ENCODE measurements at places on chromosomes 2 and 18.

DNA sequence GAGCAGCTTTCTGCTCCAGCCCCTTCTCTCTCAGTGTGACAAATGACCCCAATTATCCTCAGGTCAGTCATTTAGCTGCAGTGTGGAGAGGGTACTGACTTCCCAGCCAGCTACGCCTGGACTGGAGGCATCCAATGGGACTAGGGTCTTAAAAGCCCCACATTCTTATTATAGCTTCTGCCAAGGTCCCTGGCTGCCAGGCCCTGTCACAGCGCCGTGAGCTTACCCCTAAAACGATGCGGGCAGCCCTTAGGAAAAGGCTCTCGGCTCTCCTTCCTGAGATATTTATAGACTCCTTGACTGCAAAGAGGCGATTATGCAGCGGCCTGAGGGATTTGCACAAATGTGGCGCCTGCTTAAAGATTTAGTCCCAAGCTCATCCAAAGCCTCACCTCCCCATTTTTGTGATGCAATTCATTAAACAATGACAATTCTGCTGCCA lies 69.2 kb upstream of the EDAR start:
- DNase-seq = no peak

- no peak for DNase-seq
Observed at GRCh38 chr2:14189929-14190328, 442.6 kb upstream of the LRATD1 start.

DNA sequence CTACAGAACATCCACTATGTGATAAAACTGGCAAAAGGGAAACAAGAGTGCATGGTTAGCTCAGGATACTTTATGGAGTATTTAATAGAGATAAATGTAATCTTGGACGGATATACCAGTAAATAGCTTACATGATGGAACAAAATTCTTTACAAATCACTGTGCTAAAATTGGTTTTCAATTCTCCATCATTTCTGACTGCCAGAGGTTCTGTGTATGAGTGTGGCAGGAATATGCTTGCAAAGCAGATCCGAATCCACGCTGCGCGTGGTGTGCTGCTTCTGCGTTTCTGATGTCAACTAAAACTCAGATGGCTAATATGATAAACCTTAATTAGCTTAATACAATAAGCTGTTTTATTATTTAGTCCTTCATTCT lies 2.1 kb downstream of the ZNF532 start:
- no peak for DNase-seq

DNA sequence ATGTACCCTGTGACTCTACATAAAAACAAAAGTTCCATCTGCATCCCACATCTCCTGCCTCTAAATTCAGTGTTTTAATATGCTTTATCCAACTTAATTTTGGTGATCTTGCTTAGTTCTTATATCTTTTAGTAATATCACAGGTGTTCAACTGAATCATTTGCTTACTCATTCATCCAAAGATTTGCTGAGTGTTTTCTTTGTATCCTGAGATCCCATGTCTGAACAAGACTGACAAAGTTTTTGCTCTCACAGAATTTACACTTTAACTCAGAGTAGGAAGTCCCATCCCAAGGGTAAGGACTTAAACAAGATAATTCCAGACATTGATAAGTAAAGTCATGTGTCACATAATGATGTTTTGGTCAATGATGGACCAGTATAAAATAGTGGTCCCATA lies 87.0 kb downstream of the FSIP2 start:
- no peak for DNase-seq

- no peak for DNase-seq
Observed at GRCh38 chr2:200797242-200797770, 14.4 kb upstream of the BZW1 start.
